ENCODE measurements at places on chromosomes 3 and 15. TPM values are rescaled to one million over a fixed set of nuclear protein-coding genes. Genes with fewer than 3 reads are reported as not detected.
A peak's percentile ranks its signal among the peaks of the same experiment; 100 is the strongest.

- H3K36me3 ChIP-seq, result no peaks in the 10 kb centered on the region
- H3K4me3 ChIP-seq, result no peak overlapping the region
- no peak for DNase-seq
- no peak overlapping the region for H3K27ac ChIP-seq
Observed at GRCh38 chr3:114624571-114625181, 330.8 kb downstream of the TIGIT start.

GRCh38 chr3:54773271-54773670 lies 154.6 kb downstream of the LRTM1 start:
- H3K27ac ChIP-seq, result no peak overlapping the region
- H3K36me3 ChIP-seq, result no peaks in the 10 kb centered on the region
- DNase-seq, result no peak
- no peaks in the 10 kb centered on the region for H3K4me1 ChIP-seq
- no peaks in the 10 kb centered on the region for H3K27me3 ChIP-seq

DNA sequence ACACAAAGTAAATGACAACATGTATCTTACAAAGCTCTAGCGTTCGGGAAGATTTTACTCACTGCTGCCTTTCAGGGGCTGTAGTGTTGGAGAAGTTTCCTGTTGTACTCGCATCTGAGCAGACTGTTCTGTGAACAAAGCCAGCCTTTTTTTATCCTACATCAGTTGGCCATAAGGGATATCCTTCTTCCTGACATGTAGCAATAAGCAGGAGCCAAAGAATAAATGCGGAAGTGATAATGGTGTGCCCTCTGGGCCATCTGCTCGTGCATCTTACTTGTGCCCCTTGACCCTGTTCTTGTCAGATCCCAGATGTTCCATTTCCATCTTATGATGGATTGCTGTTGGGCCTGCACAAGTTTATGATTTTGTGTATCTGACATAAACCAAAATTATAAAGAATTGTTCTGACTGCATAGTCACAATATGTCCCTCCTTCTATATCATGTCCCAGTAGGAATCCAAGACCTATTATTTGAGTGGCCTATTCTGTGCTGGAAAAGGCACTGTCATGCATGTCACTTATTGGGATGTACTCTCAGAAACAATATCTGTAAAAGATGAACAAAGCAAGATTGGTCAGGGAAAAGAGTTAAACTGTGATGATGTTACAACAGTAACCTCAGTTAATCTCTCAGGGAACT lies 631.3 kb downstream of the NSUN3 start:
- H3K4me1 ChIP-seq, result no peaks in the 10 kb centered on the region
- no peaks in the 10 kb centered on the region for H3K27me3 ChIP-seq
- DNase-seq, result no peak
- no peak overlapping the region for H3K4me3 ChIP-seq

DNA sequence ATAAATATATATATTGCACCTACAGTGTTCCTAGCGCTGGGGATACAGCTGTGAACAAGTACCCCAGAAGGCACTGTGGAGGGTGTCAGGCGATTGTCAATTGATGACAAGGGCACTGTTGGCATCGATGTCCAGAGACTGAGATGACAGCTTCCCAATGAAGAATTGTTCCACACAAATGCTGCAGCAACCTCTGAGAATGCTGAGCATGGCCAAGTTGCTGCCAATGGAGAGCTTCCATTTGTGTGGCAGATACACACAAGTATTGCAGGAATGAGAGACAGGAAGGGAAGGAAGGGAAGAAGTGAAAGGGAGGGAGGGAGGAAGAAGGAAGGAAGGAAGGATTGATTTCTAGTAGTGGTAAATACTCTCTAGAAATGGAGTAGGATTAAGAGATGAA lies 21.9 kb downstream of the LRTM1 start:
- no peaks in the 10 kb centered on the region for H3K27me3 ChIP-seq
- no peak overlapping the region for H3K27ac ChIP-seq
- no peak overlapping the region for H3K4me3 ChIP-seq

The INTS14 gene
- 41.6 TPM for total RNA-seq

The GP5 gene
- total RNA-seq, result 1.3 TPM

DNA sequence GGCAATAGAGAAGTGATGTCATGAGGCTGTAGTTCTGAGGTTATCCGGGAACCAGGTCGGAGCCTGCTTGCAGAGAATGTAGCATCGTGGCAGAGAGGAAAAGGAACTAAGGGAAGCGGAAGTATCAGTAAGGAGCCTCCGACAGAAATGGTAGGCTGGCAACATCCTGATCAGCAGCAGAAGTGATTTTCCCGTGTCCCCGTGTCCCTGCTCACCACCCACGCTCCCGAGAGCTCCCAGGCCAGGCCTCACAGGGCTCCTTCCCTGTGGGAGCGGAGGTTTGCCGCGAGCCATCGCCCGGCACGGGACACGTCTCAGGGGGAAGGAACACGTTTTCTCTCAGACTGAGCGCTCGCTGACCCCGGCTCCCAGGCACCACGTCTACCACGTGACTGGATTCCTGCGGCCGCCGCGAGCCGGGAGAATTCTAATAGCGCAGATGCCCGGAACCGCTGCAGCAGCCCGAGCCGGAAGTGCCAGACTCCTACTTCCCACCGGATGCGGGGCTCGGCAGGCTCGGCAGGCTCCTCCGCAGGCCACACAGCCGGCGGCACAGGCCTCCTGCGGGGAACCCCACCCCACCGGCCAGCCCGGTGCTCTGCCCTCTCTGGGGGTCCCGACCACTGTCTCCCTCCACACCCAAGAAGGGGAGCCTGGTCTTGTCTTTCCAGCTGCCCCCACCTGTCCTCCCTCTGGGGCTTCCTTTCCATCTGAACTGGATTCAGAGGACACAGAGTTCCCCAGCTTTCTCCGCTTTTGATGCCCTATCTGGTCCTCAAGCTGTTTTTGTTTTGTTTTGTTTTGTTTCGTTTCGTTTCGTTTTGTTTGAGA lies 99.3 kb downstream of the BDH1 start:
- H3K4me1 ChIP-seq, result peaks cover 14% of the 10 kb centered on the region
- DNase-seq, result peak; percentile 57
- H3K27me3 ChIP-seq, result peaks cover 29% of the 10 kb centered on the region
- no peak overlapping the region for H3K27ac ChIP-seq

- no peaks in the 10 kb centered on the region for H3K36me3 ChIP-seq
- H3K27me3 ChIP-seq, result peaks cover 4% of the 10 kb centered on the region
- H3K27ac ChIP-seq, result no peak overlapping the region
- no peak for DNase-seq
Observed at GRCh38 chr15:63010920-63011693, 31.4 kb upstream of the TPM1 start.

The IRAK2 gene
- total RNA-seq, result 5.1 TPM

DNA sequence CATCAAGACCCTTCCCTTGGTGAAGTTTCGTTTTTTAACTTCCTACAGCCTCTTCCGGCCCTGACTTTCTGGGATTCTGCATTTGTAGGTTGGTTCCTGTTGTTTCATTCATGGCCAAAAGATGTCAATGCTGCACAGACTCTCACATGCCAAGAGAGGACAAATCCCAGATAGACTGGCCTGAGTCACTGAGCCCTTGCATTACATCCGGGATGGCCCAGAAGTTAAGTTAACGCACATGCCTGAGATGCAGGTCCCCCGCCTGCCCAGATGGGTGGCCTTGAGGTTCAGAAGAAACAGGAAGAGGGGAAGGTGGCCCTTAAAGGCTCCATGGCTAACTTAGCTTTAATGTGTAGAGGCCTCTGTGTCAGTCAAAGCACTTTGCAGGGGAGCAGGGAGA lies 51.6 kb upstream of the SRGAP3 start:
- H3K27me3 ChIP-seq, result peaks cover 16% of the 10 kb centered on the region
- no peak for DNase-seq
- H3K4me3 ChIP-seq, result no peak overlapping the region
- H3K36me3 ChIP-seq, result no peaks in the 10 kb centered on the region

The OXTR gene
- total RNA-seq, result 0.73 TPM

- no peak for DNase-seq
- H3K27ac ChIP-seq, result no peak overlapping the region
- peaks cover 57% of the 10 kb centered on the region for H3K4me1 ChIP-seq
- peaks cover 3% of the 10 kb centered on the region for H3K36me3 ChIP-seq
Observed at GRCh38 chr3:72630969-72631344, 217.3 kb downstream of the SHQ1 start.

- H3K27ac ChIP-seq, result no peak overlapping the region
- no peaks in the 10 kb centered on the region for H3K27me3 ChIP-seq
- H3K4me3 ChIP-seq, result no peak overlapping the region
- no peaks in the 10 kb centered on the region for H3K36me3 ChIP-seq
Observed at GRCh38 chr3:71258116-71258515, 325.4 kb downstream of the FOXP1 start.

GRCh38 chr3:166177130-166177529 lies 339.9 kb upstream of the BCHE start:
- no peaks in the 10 kb centered on the region for H3K36me3 ChIP-seq
- no peak for DNase-seq
- no peak overlapping the region for H3K27ac ChIP-seq
- H3K4me1 ChIP-seq, result no peaks in the 10 kb centered on the region
- H3K27me3 ChIP-seq, result no peaks in the 10 kb centered on the region
- H3K4me3 ChIP-seq, result no peak overlapping the region

DNA sequence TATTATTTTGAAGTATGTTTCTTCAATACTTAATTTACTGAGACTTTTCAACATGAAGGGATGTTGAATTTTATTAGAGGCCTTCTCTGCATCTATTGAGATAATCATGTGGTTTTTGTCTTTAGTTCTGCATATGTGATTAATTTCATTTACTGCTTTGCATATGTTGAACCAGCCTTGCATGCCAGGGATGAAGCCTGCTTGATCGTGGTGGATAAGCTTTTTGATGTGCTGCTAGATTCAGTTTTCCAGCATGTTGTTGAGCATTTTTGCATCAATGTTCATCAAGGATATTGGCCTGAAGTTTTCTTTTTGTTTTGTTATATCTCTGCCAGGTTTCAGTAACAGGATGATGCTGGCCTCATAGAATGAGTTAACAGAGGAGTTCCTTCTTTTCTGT lies 134.4 kb downstream of the RSRC1 start:
- H3K4me3 ChIP-seq, result no peak overlapping the region
- peaks cover 5% of the 10 kb centered on the region for H3K4me1 ChIP-seq
- H3K27ac ChIP-seq, result no peak overlapping the region
- no peaks in the 10 kb centered on the region for H3K27me3 ChIP-seq
- H3K36me3 ChIP-seq, result peaks cover 18% of the 10 kb centered on the region
- no peak for DNase-seq

GRCh38 chr15:32763295-32763694 lies 45.5 kb downstream of the GREM1 start:
- H3K4me3 ChIP-seq, result no peak overlapping the region
- H3K4me1 ChIP-seq, result no peaks in the 10 kb centered on the region
- DNase-seq, result no peak
- H3K27me3 ChIP-seq, result peaks cover 7% of the 10 kb centered on the region
- no peaks in the 10 kb centered on the region for H3K36me3 ChIP-seq

The EDEM1 gene
- 148 TPM for total RNA-seq

DNA sequence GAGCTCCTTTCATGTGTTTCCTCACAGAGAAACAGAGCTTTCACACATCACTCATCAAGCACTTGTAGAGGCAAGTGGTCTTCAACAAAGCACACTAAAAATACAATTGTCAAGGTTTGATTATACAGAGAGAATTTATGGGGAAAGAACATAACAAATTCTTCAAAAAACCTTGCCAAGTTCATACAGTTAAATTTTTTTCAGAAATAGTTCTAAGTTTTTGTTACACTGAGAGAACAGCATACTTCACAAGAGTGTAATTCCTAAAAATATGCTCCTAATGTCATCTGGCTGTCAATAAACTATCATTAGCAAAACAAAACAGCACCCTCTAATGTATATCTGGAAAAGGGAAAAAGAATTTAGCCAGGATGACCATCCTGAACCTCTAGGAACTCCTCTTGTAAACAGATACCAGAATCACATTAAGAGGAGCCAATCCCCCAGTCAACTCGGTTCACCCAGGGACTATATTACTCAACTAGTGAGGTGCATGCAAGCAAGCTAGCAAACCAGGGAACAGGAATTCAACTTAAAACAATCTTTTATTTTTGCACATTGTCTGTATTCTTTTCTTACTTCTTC lies 63.3 kb downstream of the RAD18 start:
- H3K27ac ChIP-seq, result no peak overlapping the region
- no peaks in the 10 kb centered on the region for H3K27me3 ChIP-seq
- H3K36me3 ChIP-seq, result peaks cover 22% of the 10 kb centered on the region

GRCh38 chr15:39099524-39099923 lies 481.4 kb upstream of the THBS1 start:
- no peak overlapping the region for H3K4me3 ChIP-seq
- DNase-seq, result no peak
- H3K36me3 ChIP-seq, result no peaks in the 10 kb centered on the region
- H3K27me3 ChIP-seq, result peaks cover 18% of the 10 kb centered on the region

DNA sequence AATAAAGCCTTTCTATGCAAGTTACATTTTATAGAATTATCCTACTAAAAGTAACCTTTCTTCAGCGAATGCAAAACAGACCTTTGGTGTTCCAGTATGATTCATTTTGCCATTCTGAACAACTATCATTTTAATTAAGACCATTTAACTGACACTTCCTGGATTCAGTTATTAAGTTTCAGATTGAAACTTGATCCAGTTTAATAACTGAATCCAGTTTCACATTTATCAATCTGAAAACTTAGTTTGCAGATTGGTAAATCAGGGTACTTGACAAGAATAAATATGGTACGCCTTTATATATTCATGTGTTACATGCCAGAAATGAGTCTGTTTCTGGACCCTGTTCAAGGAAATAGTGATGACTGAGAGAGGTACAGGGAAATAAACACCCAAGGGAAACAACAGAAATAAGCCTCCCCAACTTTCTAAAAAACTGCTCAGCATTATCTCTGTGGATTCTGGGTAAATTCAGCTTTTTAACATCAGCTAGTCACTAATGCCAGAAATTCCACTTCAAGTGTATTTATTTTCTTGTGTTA lies 23.3 kb upstream of the NFKBIZ start:
- peaks cover 29% of the 10 kb centered on the region for H3K36me3 ChIP-seq
- H3K27me3 ChIP-seq, result no peaks in the 10 kb centered on the region
- DNase-seq, result no peak
- peak overlapping the region; percentile 83 for H3K27ac ChIP-seq
- peaks cover 43% of the 10 kb centered on the region for H3K4me1 ChIP-seq
- H3K4me3 ChIP-seq, result no peak overlapping the region

DNA sequence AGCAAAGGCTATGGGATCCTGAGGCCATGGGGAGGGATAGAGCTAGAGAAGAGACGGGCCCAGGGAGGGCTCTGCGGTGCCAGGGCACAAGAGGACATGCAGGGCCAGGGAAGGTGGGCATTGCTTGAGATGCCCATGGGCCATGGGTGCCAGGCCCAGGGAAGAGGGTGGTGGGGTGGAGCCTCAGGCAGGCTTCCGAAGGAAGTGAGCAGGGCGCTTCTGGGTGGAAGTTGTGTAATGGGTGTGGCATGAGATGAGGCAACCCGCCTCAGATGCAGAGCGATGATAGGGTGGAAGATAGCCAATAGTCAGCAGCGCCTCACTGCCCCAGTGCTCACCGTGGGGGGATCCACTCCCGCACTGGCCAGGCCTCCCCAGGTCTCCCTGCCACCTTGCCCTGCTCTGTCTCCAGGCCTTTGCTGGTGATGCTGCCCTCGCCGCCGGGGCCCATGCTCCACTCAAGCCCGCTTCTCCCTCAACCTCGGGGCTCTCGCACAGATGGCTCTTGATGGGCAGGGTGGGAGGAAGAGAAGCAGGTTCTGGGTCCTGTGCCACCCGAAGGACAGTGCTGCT lies 51.4 kb downstream of the DNAJB8 start:
- no peak overlapping the region for H3K4me3 ChIP-seq
- no peaks in the 10 kb centered on the region for H3K4me1 ChIP-seq
- no peak for DNase-seq
- H3K27ac ChIP-seq, result no peak overlapping the region

GRCh38 chr3:181724192-181724965 lies 12.7 kb downstream of the SOX2 start:
- peaks cover 93% of the 10 kb centered on the region for H3K27me3 ChIP-seq
- DNase-seq, result no peak
- peaks cover 18% of the 10 kb centered on the region for H3K36me3 ChIP-seq

Data from activated CD4-positive, alpha-beta memory T cell treated with anti-CD3 and anti-CD28 coated beads, Interleukin-2, amount 10 ng/mL, durations not matched to agents 7 days and 5 days (primary cell).